ENCODE measurements at places on chromosomes 1 and 21. TPM values are rescaled to one million over a fixed set of nuclear protein-coding genes. Genes with fewer than 3 reads are reported as not detected.

FMO4 gene
- polyA plus RNA-seq, result 3.2 TPM

GSTM1 gene
- 1.1 TPM for polyA plus RNA-seq

LEPROT gene
- 74.5 TPM for polyA plus RNA-seq

OR2L2 gene
- 0.01 TPM for polyA plus RNA-seq

MYCL gene
- polyA plus RNA-seq, result 5.5 TPM

CD2 gene
- polyA plus RNA-seq, result 2.3 TPM

F3 gene
- 97.0 TPM for polyA plus RNA-seq

SESN2 gene
- 9.9 TPM for polyA plus RNA-seq

APH1A gene
- polyA plus RNA-seq, result 114 TPM

CFHR1 gene
- 0.39 TPM for polyA plus RNA-seq

CFHR2 gene
- 0.34 TPM for polyA plus RNA-seq

FMO5 gene
- 4.8 TPM for polyA plus RNA-seq

C1orf210 gene
- 1.4 TPM for polyA plus RNA-seq

AKR7A2 gene
- polyA plus RNA-seq, result 53.1 TPM

COL11A1 gene
- polyA plus RNA-seq, result 2.7 TPM

RNASEL gene
- 10.7 TPM for polyA plus RNA-seq

CD48 gene
- polyA plus RNA-seq, result 7.5 TPM

USP48 gene
- 25.1 TPM for polyA plus RNA-seq

RXFP4 gene
- 0.18 TPM for polyA plus RNA-seq

ASCL5 gene
- not detected for polyA plus RNA-seq

NHLH1 gene
- 0.05 TPM for polyA plus RNA-seq

CD101 gene
- 1.3 TPM for polyA plus RNA-seq

C4BPB gene
- polyA plus RNA-seq, result 0.46 TPM

S100A9 gene
- polyA plus RNA-seq, result 471 TPM

KRTAP19-3 gene
- not detected for polyA plus RNA-seq

INSRR gene
- polyA plus RNA-seq, result 0.04 TPM

LCE1F gene
- polyA plus RNA-seq, result not detected

S100A7 gene
- not detected for polyA plus RNA-seq

OR2W3 gene
- 0.47 TPM for polyA plus RNA-seq

DCDC2B gene
- not detected for polyA plus RNA-seq
